ENCODE measurements at places on chromosomes 4 and X.

DNA sequence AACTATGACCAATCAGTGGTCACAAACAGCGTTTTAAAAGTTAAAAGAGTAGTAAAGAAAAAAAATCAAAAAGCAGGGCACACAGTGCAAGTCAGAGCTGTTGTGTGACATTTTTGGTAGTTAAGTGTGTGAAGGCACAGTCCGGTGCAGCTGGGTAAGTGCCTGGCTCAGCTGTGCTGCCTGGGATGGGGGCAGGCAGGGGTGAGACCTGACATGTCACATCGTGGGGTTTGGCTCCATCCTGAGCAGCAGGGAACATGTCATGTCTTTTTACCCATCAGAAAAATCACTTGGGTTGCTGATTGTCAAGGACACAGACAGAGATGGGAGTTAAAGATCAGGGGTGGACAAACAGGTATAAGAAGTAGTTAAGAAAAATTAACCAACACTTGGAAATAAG lies 125.1 kb downstream of the NSUN7 start:
- DNase-seq: no peak

DNA sequence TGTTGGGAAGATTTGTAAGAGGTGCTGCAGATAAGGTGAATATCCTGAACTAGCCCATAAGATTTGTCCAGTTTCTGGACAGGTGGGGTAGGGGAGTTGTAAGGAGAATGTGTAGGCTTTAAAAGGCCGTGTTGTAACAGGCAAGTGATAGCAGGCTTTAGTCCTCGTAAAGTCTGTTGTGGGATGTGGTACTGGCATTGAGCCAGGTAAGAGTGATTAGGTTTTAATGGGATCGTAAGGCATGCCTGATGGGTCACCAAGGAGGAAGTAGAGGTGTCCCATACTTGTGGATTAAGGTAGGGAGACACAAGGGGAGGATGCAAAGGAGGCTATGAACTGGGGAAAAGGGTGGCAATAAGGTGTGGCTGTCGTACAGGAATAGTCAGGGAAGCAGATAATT lies 256.9 kb upstream of the DKK2 start:
- no peak for DNase-seq

DNA sequence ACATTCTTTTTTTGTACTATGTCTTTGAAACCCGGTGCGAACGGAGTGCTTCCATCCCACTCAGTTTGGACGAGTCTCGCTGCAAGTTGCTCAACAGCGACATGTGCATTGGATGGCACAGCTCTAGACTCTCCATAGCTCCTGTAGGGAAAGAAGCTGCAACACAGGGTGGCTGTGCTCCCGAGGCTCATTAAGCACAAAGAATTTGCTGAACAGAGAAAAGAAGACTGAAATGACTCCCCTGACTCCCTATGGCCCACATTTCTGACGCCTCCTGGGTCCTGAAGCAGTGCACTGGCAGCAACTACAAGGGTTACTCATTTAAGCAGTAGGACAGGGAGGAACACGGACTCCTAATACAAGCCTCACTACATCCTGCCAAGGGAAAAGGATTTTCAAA lies 127.4 kb downstream of the SH3RF1 start:
- no peak for DNase-seq

- no peak for DNase-seq
These were observed 161.5 kb upstream of the GATB start for GRCh38 chr4:151922306-151922705.

DNA sequence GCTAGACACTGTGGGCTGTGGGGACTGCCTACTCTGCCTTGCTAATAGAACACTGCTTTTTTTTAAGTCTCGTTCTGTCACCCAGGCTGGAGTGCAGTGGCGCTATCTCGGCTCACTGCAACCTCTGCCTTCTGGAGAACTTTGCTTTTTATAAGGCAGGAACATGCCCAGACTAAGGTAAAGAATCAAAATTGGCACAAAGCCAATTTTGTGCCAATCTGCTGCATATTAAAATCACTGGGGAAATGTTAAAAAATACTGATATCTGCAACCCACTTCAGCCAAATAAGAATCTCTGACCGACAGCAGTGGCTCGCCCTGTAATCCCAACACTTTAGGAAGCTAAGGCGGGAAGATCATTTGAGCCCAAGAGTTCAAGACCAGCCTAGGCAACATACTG lies 36.5 kb upstream of the CEP135 start:
- DNase-seq: no peak

DNA sequence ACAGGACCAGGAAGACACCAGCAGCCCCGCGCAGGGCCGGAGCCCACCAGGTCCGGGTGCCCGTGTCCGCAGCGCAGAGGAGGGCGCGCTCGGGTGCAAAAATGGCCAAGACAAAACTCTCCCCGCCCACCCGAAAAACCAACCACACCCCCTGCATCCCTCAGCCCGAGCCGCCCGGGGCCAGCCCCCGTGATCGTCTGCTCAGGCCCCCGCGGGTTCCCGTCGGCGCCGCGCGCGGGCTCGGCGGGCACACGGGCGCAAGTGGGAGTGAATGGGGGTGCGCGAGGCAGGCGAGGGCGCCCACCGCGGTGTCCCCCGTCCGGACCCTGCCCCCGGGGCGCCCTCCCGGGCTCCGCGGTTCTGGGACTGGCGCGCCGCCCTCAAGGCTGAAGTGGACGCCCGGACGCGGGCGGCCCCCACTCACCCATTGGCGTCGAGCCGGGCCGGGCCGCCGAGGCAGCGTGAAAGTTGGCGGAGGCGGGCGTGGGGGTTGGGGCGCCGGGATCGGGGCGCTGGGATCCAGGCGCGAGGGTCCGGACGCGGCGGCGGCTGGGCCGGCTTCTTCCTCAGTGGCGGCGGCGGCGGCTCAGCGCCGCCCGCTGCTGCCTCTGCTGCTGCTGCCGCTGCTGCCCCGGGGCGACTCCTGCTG lies 393 bp downstream of the SH3KBP1 start:
- no peak for DNase-seq

GRCh38 chrX:312621-313331 lies 5.8 kb downstream of the GTPBP6 start:
- DNase-seq: no peak

- no peak for DNase-seq
These were observed 37.0 kb downstream of the MRPL1 start for GRCh38 chr4:77899607-77900006.

- DNase-seq: no peak
These were observed 39.2 kb downstream of the SGMS2 start for GRCh38 chr4:107863850-107864371.

GRCh38 chr4:110544594-110544993 lies 68.6 kb downstream of the ENPEP start:
- DNase-seq: no peak

DNA sequence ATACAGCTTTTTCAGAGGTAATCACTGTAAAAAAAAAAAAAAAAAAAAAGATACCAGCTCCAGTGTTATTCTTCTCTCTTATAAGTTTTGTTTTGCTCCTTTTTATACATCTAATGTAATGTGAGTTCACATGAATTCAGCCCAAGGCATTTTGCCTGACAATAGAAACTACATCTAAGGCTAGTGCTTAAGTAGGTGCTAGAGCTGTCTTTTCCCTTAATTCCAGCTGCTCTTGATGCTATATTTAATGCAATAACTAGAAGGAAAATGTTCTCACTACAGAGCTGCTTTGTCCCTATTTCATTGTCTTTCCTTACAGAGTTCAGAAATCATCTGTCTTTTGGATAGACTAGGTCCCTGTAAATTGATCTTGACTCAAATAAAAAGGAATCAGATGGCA lies 150.1 kb downstream of the NAA11 start:
- DNase-seq: no peak

- DNase-seq: no peak
These were observed 35.1 kb downstream of the EPHA5 start for GRCh38 chr4:65635051-65635821.

- no peak for DNase-seq
These were observed 28.4 kb downstream of the WFS1 start for GRCh38 chr4:6298035-6298434.

DNA sequence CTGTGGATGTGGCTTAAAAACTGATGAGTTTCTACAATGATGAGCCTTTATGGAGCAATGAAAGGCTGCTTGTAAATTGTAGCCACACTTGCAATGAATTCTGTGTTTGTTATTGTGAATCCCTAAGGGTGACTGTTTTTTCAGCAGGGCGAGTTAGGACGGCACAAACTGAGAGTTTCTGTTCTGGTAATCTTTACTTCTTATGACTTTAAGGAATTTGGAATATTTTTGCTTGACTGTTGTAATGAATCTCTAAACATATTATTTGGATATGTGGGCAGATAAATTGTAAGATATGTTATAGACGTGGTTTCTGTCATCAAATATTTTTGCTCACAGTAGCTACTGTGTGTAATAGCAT lies 22.2 kb downstream of the RBPJ start:
- no peak for DNase-seq

- DNase-seq: no peak
These were observed 17.4 kb downstream of the FAM199X start for GRCh38 chrX:104183685-104184084.
